GM13976 (cell line): ENCODE measurements at places on chromosomes 7 and 10.
A peak's percentile ranks its signal among the peaks of the same experiment; 100 is the strongest.

DNA sequence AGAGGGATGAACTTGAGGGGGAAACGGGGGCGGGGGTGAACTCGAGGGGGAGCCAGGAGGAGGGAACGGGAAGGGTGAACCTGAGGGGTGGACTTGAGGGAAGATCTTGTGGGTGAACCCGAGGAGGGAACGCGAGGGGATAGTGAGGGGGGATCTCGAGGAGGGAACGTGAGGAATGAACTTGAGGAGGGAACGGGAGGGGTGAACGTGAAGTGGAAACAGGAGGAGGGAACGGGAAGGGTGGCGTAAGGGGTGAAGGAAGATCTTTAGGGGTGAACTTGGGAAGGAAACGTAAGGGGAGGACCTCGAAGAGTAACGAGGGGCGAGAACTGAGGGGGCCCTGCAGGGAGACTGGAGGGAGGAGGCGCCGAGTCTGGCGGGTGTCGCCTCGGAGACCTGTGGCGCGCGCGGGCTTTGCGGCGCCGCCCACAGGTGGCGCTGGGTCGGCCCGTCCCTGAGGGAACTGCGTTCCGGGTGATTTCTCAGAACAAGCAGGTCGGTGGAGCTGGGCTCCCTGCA, 651 bp downstream of the MYO3A start:
- peak; percentile 43 for DNase-seq

- peak; percentile 86 for DNase-seq
Observed at GRCh38 chr10:72048450-72049124, 39.8 kb downstream of the SPOCK2 start.

DNA sequence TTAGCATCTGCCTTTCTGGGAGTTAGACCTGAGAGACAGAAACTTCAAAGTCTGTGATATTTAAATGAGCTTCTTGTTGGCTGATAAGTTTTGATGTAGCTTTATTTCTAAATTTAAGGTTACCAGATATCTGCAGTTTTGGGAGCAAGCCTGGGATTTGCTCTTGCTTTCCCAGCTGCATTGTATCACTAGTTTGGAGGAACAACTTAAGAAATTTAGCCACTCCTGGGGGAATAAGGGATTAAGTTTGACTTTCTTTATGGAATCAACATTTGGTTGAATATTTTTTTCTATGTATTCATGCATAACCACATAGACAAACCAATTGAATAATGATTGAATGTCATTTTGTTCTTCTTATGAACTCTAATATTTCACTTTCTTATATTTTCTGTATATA, 178.6 kb downstream of the POLR1F start:
- no peak for DNase-seq

DNA sequence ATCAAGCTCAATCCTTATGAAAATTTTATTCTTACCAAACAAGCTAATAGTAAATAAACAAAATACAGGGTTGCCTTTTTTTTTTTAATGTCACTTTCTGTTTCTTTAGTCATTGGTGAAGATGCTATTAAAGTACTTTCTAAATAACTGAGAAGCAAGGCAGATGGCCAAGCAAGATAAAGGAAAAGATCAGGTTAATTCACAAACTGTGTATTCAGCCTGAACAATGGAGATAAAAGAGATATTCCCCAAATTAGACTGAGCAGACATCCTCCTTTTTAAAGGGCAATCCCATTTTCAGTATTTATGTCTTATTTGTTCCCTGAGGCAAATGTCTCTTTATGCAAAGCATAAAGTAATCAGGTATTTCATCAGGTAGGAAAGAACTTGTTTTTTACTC, 23.1 kb upstream of the XRCC2 start:
- no peak for DNase-seq

DNA sequence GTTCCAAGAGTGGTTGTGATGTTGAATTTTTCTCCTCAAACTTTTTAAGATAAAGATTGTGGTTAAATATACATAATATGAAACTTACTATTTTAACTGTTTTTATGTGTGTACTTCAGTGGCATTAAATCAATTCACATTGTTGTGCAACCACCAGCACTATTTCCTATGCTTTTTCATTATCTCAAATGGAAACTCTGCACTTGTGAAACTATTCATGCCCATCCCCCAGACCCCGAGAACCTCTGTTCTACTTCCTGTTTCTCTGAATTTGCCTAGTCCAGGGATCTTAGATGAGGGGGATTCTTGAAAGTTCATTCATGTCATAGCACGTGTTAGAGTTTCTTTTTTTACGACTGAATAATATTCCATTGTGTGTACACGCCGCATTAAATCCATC, 67.0 kb downstream of the WDR37 start:
- no peak for DNase-seq

DNA sequence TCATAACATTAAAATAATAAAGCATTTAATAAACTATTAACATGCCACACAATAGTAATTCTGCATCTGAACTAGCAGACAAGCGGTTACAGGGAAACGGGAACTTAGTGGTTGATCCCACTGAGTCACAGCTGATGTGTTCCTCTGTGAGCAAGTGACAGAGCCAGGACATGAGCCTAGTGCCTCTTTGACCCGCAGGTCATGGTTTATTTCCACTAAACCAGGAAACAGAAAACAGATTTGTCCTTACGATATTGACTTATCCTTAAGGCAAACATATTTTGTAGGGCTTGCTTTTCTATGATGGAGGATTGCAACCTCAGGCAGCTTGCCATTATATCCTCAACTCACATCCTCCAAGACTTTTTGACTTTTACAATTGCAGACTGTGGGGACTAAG, 987.3 kb downstream of the CCSER2 start:
- DNase-seq = no peak

DNA sequence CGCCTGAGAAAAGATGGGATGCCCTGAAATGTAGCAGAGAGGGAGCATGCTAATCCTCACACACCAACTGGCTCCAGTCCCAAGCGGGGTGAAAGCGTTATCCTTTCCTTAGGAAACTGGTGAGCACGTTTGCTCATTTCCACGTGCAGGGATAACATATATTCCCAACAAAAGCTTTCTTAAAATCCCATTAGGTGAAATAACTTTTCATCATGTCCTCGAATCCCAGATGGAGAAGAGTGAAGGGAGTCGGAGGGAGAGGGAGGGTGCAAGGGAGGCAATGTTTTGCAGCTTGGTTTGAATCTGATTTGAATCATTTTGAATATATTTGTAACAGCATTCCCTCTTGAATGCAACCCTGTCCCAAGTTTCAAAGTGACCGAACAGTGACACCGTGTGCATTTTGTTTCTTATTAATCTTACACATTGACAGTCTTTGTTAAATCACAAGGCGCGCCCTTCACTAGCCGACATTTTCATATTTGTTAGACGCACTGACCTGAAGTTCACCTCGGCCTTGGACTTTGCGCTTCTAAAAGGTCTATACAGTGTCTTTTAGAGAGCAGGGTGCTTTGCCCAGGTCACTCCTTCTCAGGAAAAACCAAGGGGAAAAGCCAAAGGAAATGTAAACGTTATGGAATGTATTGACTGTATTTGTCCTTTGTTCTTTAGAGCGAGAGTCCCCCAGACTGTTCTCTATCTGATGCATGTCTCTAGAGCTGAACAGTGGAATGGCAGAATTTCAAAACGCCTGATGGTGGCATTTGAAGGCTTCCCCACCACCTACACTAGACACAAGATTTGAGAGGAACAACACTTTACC, 3.1 kb upstream of the HOXA4 start:
- DNase-seq = no peak

- no peak for DNase-seq
Observed at GRCh38 chr7:151951672-151952338, 4.4 kb upstream of the GALNTL5 start.

- no peak for DNase-seq
Observed at GRCh38 chr10:19656420-19657042, 159.7 kb upstream of the PLXDC2 start.

- no peak for DNase-seq
Observed at GRCh38 chr10:33660329-33660728, 325.9 kb upstream of the NRP1 start.

DNA sequence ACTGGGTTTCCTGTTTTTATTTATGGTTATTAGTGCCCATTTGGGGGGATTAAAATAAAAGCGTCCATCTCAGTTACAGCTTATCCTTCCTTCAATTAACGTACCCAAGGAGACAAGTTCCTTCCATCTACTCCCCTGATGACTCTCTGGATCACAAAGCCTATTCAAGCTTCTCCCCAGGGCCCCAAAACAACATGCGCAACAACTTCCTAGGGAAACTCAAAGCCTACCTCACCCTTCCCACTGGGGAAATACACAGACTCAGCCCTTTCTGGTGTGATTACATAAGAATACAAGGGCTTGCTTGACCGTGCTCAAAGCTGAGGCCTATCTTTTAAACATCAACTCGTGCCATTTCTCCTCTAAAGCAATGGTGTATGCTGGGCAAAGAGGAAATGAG, 112.4 kb downstream of the CDK6 start:
- no peak for DNase-seq

DNA sequence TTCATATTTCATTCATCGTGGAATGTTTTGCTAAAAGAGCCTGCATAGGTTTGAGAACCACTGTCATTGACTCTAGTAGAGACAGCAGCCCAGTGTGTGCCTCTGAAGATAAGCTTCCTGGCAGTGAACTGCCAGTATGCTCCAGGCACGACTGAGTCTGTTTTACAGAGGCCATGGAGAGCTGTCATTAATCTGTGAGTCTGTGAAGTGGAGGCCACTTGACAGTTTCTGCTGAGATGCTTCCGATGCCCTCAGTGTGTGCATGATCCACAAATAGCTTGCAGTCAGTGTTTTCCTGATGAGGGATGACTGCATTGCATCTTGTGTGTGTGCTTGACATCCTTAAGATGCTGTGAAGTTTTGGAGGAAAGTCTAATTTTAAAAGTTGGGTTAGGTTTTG, 162.2 kb downstream of the PFKFB3 start:
- DNase-seq = no peak

- DNase-seq = no peak
Observed at GRCh38 chr10:95451568-95452524, 109.3 kb downstream of the SORBS1 start.

DNA sequence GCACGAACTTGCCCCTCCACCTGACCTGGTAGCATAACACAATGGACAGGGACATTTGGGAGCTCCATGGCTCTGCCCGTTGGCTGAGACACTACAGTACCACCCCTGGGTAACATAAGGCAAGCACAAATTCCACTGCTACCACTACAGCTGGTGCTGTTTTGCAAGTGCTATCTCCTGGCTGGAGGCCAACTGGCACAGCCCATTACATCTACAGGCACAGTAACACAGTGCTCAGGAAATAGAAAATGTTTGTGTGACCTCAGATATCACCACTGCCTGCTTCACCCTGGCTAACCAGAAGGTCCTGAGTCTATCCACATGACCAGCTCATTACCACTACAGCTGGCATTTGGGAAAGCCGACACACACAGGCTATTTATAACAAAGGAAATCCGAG, 631.1 kb upstream of the MBL2 start:
- no peak for DNase-seq

DNA sequence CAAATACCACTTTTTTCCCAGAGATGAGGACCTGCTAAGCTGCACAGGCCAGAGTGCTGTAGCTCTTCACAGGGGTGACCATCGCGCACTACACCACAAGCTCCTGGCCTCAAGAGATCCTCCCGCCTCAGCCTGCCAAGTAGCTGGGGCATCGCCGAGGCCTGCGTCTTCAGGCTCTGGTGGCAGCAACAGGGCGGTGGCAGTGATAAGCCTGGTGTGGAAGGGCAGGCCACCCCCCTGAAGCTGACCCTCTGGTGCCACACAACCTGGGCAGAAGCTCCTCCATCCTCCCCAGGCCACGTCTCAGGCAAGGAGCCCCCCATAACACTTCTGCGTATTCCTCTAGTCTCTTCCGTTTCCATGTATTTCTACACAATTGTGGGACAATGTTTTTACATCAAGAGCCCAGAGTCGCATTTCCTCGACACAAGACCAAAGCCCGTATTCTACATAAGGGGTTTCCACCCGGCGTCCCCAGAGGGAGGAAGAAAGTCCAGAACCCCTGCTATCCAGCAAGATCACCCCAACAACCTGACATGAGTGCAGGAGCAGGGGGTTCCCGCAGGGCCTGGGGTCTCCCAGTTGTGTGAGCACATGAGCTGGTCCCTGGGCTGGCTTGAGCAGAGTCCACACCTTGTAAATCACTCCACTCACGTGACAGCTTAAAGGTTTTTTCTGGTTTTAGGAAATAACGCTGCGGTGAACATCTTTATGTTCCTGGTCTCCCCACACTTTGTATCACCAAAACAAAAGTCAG, 37.6 kb upstream of the NCAPG2 start:
- DNase-seq = no peak

GRCh38 chr10:4812046-4812445, 14.0 kb upstream of the AKR1E2 start:
- DNase-seq = no peak

- no peak for DNase-seq
Observed at GRCh38 chr7:116400522-116400921, 99.0 kb upstream of the CAV2 start.

DNA sequence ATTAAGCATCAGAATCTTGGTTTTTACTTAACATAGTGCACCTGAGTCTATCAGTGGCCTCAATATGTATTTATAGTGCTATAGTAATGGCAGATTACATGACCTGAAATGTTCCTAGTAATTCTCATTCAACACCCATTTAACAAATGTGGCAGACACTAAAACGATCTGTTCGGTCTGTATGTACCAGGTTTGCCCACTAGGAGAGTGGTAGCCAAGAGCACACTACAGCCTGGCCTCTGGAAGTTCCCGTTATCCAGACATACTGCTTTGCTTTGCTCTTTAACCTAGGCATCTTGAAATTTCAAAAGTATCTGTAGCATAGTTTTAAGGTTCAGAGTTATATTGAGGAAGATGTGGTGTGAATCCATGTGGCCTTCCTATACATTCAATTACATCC, 395.7 kb upstream of the NRG3 start:
- no peak for DNase-seq

DNA sequence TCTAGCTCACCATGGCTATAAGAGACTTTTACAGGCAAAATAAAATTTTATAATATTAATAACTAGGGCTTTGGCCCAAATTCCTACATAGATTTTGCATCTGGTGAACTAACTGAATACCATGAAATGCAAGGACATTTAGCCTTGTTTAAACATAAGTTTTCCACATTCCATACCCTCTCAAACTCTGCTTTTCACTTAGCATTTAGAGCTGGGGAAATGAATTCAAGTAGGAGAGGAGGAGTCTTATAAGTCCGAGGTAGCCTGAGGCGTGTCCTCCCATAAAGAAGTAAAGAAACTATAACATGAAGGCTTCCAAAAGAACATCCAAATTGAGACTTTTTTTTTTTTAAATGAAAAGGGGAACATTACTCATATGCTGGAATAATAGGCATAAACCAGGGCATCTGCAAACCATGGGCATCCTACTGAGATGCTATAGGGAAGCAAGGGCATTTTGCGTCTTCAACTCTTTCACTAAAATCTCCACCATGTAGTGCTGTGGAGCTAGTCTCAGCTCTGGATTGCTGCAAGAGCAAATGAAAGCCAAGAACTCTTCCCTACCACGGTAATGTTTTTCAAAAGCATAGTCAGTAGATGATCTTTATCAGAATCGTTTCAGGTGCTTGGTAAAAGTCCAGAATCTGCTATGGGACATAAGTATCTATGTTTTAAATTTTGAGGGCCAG, 79.1 kb downstream of the PALS2 start:
- DNase-seq = no peak

- DNase-seq = no peak
Observed at GRCh38 chr7:81074406-81074805, 155.6 kb upstream of the SEMA3C start.

GRCh38 chr7:135975166-135975565, 2.0 kb downstream of the MTPN start:
- DNase-seq = no peak

- DNase-seq = no peak
Observed at GRCh38 chr7:95001258-95001657, 93.9 kb downstream of the PPP1R9A start.
